ENCODE measurements at places on chromosomes 2 and 18.

DNA sequence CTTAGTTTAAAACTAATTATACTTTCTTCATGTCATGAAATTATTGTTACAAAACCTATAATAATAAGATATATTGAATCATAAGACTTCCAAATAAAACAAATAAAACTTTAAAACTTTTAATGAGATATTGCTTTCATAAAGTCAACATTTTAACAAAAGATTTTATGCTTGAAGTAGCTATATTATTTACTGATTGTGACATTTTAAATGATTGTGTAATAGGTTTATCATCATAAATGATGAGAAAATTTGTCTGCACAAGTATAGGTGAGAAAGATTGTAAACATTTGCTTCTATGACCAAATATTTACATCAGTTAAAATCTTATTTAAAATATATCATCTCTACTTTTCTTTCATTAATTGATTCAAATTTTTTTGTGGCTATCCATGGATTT is 5.1 kb upstream of the GALNT13 start:
- no peak for DNase-seq

DNA sequence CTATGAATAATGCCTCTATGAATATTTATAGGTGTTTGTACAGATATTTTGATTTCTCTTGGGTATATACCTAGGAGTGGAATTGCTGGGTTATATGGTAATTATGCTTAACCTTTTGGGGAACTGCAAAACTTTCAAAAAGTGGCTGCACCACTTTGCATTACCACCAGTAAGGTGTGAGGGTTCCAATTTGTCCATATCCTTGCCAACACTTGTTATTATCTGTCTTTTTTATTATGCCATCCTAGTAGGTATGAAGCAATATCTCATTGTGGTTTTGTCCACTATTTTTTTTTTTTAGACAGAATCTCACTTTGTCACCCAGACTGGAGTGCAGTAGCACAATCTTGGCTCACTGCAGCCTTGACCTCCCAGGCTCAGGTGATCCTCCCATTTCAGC is 112.2 kb upstream of the FBXO11 start:
- DNase-seq: no peak

DNA sequence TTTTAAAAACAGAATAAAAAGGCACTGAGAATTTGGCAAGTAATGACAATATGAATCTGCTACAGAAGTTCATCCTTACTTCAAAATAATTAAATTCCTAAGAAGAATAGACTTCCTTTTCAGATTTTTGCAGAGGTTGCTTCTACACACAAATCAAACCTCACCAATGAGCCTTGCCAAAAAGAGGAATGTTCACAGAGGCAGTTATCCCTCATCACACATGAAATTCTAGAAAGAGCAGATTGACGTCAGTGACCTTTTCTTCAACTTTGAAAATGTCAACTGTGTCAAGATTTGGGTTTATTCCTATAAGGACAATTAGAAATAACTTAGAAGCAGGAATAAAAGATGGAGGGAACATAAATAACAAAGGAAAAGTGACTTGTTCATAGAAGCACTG is 64.6 kb downstream of the MBD2 start:
- no peak for DNase-seq

- no peak for DNase-seq
Measured at GRCh38 chr2:215060861-215061536, 77.4 kb downstream of the ABCA12 start.

DNA sequence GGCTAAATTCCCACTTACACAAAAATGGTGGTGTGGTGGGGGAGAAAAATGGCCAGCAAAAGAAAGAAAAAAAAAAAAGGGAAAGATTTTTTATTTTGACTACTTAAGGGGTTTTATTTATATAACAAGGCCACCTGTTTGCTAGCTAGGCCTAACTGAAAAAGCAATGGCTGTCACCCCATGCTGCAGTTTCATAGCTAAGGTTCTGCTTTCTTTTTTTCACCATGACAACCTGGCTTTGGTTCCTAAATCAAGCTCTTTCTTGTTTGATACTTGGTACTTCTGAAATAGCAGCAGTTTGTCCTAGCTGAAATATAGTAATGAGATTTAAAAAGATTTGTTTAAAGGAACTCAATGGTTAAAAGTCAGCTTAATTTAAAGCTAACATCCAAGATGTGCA is 433.2 kb upstream of the MEX3C start:
- no peak for DNase-seq

All from stimulated activated CD4-positive, alpha-beta T cell treated with anti-CD3 and anti-CD28 coated beads, Interleukin-4, amount 100 ng/mL, for 4 hours (primary cell).